CD4-positive, alpha-beta T cell treated with Interleukin-21 for 1 hour (primary cell): ENCODE measurements at places on chromosomes 16 and 17.

- no peak for DNase-seq
Measured at GRCh38 chr16:49799172-49799571, 56.7 kb downstream of the ZNF423 start.

GRCh38 chr17:78130437-78131101 lies at the start of gene TMC8:
Gene TMC8, plus strand, starts transcription at chr17:78130771. Its CDS starts 818 bp downstream, at chr17:78131589.
- DNase-seq, result peak; percentile 91

DNA sequence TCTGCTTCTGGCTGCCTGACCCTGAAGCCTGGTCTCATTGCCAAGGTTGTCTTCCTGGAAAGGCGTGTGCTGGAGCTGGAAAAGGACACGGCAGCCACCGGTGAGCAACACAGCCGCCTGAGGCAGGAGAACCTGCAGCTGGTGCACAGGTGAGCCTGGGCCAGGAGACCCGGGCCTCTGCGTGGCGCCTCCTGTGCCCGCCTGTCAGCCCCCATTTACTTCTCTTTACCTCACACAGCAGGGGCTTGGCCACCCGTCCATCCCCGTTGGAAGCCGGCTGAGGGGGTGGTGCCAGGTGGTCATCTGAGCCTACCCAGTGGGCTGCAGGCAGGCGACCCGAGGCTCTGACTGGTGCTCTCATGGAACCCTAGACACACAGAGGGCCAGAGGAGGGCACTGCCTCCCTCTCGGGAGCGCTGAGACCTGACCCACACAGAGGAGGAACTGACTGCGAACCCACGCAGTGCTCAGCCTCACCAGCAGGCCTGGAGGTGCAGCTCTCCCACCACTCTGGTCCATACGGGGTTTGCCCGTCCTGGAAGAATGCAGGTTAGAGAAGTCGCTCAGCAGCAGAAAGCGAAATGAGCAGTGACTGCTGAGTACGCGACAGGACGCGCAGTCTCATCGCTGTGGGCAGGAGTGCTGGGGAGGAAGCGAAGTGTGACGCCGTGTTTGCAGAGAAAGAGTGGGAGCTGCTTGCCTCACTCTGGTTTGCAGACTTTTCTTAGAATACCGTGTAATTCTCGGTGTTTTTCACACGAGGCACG lies 21.9 kb upstream of the CAPN15 start:
- DNase-seq, result no peak

DNA sequence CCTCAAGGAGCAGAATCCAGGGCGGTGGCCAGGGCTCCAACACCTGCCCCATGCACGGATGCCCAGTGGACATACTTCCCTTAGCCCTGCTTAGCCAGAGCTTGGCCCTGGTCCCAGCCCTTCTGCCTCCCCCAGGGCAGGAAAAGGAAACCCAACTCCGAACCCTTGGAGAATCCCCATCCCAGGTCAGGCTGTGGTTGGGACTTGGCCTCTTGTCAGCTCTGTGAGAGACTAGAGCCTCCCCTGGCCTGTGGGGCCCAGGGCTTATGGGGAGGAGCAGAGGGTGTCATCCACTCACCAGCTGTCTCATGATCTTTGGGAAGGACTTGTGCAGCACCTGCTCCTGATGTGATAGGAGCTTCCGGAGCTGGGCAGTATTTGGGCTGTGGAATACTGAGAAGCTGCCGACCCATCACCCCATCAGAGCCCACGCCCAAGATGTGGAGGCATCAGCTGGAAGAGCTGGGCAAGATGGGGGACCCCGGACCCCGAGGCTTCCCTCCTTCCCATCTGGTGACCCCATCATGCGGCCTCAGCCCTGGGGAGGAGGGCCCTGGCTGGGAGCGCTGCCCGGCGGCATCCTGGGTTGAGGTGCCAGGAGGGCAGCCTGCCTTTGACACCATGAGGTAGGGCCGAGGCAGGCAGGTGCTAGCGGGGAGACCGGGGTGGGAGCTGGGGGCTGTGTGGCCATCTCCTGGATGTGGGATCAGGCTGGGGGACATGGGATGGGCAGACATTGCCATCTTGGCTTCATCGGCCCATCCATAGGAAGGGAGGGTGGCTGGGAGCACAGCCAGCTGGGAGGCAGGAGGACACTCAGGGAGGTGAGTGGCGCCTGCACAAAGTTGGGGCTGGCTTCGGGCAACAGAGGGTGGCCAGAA lies 45.1 kb downstream of the TNFRSF13B start:
- no peak for DNase-seq

GRCh38 chr16:66811043-66811442 lies 9.7 kb upstream of the TERB1 start:
- no peak for DNase-seq

- no peak for DNase-seq
Measured at GRCh38 chr16:85435286-85435685, 177.8 kb upstream of the GSE1 start.

- peak; percentile 87 for DNase-seq
Measured at GRCh38 chr17:29589524-29590410, at the start of gene GIT1. Gene GIT1, minus strand, starts transcription at chr17:29589648. Its CDS starts 270 bp downstream, at chr17:29589378.

- DNase-seq, result peak; percentile 38
Measured at GRCh38 chr17:42276609-42277341, 584 bp upstream of the STAT5B start.

- no peak for DNase-seq
Measured at GRCh38 chr17:60827943-60828342, 150.3 kb downstream of the BCAS3 start.

GRCh38 chr16:64276646-64277045 lies 845.2 kb downstream of the CDH11 start:
- no peak for DNase-seq

DNA sequence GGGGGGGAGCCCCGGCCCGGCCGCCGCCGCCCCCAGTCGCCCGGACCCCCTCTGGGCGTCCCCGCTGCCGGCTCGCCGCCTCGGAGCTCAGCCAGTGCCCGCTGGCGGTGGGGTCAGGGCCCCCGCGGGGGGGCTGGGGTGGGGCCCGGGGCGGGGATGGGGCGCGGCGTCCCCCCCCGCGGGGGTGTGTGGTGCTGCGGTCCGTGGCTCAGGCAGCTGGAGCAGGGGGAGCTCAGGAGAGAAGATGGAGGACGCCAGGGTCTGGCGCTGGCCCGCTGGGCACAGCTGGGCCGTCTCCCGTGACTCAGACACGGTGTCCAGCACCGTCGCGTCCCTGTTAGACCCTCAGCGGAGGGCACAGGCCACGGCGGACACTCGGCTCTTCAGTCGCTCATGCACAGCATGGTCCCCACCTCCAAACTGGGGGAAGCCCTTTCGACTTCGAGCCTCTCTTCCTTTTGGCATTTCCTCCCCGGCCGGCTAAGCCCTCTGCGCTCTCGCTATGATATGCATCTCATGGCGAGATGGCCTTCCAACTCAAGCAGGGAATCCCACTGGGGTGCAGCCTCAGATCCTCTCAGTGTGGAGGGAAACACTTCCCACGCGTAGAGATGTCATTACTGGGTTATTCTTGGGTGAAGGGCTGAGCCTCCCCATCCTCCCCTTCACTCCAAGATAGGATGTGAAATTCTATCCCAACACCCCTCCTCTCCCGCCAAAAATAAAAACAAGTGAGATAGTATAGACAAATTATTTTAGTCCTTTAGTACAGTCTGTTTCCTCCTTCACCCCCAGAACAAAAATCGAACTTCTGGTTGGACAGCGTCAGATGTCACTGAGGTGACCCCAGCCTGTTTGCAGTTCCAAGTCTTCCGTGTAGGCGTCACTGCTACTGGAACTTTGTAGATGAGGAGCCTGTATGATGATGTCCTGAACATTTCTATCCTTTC lies 522 bp upstream of the VEZF1 start:
- DNase-seq, result no peak

DNA sequence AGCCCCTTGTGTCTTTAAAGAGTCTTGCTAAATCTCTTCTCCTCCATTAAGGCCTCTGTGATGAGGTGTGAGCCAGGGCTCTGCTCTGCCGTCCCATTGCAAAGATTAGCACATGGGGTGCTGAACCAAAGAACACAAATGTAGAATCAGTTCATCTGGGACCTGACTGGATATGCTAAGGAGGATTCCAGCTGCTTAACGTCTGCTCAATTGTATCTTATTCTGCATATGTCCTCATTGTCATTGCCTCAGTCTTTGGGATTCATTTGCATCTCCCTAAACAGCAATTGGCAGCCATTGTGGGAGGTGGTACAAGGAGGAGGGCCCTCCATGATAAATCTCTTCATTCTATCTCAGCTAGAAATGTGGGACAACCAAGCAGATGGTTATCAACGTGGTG lies 106.3 kb upstream of the ADAMTS18 start:
- DNase-seq, result no peak

GRCh38 chr16:53433930-53434376 lies 318 bp upstream of the RBL2 start:
- no peak for DNase-seq

- no peak for DNase-seq
Measured at GRCh38 chr17:10668775-10669174, 11.7 kb upstream of the MYH3 start.

- peak; percentile 2 for DNase-seq
Measured at GRCh38 chr16:47392081-47392480, 68.8 kb downstream of the ITFG1 start.

DNA sequence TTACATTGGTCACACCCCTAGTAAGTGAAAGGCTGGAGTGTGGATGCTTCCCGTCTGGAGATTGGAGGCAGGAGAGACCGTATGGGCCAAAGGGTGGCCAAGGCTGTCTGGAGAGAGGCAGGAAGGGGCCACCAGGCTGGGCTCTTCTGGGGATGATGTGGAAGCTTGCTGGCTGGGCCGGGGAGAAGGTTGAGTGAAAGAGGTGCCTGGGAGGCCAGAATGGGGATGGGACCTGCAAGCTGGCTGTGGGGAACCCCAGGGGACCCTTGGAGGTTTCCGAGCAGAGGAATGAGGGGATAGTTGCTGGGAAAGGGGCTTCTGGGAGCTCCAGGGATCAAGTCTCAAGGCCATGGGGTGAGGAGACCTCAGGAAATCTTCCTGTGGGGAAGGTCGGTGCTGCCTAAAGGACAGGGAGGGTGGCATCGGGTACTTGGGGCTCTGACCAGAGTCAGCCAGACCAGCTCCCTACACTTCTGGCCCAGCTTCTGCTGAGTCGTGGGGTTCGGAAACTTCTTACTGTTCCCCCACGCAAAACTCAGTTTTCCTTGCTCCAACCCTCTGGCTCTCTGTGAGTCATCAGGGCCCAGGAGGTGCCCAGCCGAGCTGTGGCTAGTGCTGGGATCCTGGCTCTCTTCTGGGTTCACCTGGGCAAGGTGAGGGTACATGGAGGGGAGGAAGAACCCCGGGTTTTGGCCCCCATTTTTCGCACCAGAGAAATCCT lies 3.1 kb downstream of the MRC2 start:
- DNase-seq, result no peak

DNA sequence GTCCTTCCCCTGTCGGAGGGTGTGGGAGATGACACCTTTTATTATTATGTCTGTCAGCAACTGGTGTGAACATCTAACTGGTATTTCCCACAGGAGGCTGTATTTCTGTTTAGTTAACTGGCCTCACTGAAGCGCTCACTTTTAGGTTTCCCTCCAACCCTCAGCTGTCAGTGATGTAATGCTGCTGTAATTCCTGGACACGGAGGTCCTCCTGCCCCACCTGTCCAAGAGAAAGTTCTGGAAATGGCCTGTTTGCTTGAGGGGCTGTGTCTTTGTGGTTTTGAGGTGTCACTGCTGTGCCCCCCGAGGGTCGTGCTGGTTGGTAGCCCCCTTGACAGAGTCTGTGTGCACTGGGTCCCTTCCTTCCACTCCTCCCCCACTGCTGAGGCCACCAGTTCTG lies 11.5 kb downstream of the KCNJ12 start:
- no peak for DNase-seq

- no peak for DNase-seq
Measured at GRCh38 chr16:1615761-1616160, 3.6 kb downstream of the CRAMP1 start.

- DNase-seq, result peak; percentile 49
Measured at GRCh38 chr16:17194190-17194780, 276.5 kb downstream of the XYLT1 start.

- DNase-seq, result no peak
Measured at GRCh38 chr16:88760424-88761142, 24.4 kb downstream of the PIEZO1 start.

DNA sequence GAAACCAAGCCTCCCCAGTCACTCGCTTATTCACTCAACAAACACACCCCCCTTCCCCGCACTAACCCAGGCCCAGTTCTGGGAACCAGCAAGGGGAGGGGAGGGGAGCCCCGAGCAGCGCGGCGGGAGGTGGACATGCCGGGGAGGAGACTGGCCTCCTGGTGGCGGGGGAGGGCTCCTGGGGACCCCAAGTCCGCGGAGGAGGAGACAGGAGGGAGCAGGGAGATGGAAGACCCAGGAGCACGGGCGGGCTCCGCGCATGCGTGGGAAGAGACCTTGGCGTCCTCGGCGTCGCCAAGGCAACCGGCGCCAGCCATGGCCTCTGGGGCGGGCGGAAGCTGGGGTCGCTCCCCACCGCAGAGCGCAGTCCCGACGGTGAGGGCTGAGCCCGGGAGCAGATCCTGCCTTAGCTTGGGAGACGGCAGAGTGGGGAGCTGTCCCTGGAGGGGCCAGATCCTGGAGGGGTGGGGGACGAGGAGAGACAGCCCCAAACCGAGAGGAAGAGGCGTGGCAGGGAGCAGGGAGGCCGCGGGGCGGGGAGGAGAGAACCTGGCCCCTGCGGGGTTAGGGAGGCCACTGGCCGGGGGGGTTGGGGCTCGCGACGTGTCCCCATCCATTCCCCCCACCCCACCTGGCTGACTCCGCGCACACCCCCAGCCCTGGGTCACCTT lies at the start of gene PRR29:
TSS of gene PRR29 (plus strand) at position 302 of the 671 bp plus-strand sequence. CDS start at position 316, 14 bp downstream.
- peak; percentile 78 for DNase-seq

- peak; percentile 92 for DNase-seq
Measured at GRCh38 chr17:17849147-17849820, 12.5 kb upstream of the SREBF1 start.

DNA sequence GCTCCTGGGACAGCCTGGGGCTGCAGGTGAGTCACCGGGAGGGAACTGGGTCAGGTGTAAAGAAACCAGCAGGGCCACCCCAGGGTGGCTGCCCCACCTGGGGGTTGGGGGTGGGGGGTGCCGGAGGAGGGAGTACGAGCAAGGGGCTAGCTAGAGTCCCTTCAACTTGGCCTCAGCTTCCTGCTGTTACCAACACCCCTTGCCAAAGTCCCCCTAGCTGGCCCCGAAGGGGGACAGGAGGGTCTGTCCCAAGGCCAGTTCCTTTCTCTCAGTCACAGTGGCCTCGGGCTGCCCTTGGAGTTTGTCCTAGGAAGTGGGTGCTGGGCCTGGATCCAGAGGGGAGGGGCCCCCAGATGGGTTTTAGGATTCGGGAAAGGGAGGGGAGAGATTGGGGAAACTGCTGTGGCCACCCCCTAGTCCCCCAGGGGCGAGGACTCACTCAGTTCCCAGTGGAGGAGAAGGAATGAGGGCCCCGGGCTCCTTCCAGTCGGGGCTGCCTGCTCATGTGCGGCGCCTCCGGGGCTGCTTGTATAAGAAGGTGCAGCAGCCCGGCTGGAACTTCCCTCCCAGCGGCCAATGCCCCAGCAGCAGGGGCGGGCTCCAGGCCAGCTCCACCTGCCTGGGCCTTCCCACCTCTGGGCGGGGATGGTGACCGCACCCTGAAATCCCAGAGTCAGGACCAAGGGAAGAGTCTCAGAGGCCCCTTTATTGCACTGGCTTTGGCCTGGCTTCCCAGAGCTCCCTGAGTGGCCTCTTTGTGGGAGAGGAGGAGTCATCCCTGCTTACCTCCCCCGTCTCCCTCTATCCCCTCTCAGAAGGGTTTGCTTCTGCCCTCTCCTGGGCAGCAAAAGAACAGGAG lies 7.3 kb downstream of the ARHGAP27 start:
- no peak for DNase-seq

- DNase-seq, result no peak
Measured at GRCh38 chr16:12874186-12874585, 27.2 kb upstream of the SHISA9 start.
